CD4-positive, alpha-beta T cell treated with Interleukin-15 for 4 hours (primary cell): ENCODE measurements at places on chromosomes 6 and 20.
A peak's percentile ranks its signal among the peaks of the same experiment; 100 is the strongest.

DNA sequence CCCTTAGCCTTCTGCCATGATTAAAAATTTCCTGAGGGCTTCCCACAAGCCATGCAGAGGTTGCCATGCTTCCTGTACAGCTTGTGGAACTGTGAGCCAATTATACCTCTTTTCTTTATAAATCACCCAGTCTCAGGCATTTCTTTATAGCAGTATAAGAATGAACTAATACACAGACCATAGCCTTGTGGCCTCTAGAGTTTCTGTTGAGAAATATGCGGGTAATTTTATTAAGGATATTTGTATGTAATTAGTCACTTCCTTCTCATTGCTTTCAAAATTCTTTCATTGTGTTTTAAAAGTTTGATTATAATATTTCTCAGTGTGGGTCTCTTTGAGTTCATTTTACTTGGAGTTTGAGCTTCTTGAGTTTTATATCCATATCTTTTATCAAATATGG, 484.9 kb downstream of the COL12A1 start:
- DNase-seq = no peak

DNA sequence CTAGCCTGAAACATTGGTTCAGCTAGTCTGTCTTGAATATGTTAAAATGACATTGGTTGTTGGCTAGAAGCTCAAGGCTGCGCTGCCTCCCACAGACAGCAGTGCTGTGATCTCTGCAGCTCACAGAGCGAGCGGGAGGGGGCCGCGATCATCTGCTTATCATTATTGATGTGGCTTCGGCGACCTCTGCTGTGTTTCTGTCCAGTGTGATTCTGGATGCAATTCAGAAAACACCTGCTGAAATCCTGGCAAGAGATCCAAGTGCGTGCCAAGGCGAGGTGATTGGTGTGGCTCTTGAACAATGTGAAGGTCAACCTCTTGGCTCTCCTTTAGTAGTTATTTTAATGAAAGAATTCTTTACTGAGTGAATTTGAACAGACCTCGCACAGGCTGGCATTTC, 142.3 kb upstream of the SASH1 start:
- DNase-seq = no peak

DNA sequence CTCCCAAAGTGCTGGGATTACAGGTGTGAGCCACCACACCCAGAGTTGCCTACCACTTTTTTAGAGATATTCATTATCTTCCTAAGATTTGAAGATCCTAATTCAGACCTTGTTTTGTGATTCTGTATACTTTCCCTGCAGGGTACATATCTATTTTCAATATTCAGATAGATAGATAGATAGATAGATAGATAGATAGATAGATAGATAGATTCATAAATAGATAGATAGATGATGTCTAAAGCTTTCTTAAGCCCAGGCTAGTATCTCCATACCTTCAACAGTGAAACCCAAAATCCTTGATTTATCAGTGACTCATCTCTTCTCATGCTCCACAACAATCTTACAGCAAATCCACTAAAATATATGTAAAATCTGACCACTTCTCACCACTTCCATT, 30.8 kb downstream of the ZNF391 start:
- no peak for DNase-seq

- DNase-seq = no peak
These were observed 63.2 kb upstream of the TIAM2 start for GRCh38 chr6:154931711-154932424.

DNA sequence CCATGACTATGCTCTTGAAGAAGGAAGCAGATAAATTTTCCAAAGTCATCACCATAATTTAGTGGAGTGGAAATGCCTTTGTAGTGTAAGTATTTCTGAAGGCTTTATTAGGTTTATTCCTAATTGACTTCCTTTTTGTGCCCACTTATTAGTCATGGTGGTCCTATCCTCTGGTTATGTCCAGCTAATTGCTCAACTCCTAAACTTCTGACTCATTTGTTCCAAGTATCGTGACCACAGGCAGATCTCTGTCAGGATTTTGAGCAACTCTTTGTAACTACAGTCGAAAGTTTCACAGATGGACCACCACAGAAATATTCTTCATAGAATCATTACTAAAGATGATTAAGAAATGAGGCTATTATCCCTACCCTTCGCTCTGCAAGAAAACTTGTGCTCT, 315.6 kb upstream of the PTCHD4 start:
- DNase-seq = no peak

- no peak for DNase-seq
These were observed 32.9 kb downstream of the TBPL1 start for GRCh38 chr6:133985970-133986369.

DNA sequence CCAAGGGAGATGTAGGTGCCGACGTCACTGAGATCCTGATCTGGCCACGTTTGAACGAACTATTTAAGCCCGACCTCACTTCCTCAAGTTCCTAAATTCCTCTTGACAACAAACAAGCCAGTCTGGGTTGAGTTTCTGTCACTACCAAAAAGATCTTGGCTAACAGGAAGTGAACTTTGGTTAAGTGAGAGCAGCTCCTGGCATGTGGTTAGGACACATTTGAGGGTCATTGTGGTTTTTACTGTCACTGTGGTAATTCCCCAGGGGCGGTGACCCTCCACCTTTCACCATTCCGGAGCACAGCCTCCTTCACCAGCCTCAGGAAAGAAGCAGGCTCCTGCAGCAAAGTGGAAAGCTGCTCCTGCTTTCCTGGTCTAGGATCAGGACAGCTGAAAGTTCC, 43.1 kb upstream of the ZNF831 start:
- peak; percentile 59 for DNase-seq

GRCh38 chr20:41095110-41095969, 42.0 kb upstream of the PLCG1 start:
- DNase-seq = peak; percentile 61

GRCh38 chr20:25314497-25315417, 66.9 kb downstream of the PYGB start:
- DNase-seq = no peak

DNA sequence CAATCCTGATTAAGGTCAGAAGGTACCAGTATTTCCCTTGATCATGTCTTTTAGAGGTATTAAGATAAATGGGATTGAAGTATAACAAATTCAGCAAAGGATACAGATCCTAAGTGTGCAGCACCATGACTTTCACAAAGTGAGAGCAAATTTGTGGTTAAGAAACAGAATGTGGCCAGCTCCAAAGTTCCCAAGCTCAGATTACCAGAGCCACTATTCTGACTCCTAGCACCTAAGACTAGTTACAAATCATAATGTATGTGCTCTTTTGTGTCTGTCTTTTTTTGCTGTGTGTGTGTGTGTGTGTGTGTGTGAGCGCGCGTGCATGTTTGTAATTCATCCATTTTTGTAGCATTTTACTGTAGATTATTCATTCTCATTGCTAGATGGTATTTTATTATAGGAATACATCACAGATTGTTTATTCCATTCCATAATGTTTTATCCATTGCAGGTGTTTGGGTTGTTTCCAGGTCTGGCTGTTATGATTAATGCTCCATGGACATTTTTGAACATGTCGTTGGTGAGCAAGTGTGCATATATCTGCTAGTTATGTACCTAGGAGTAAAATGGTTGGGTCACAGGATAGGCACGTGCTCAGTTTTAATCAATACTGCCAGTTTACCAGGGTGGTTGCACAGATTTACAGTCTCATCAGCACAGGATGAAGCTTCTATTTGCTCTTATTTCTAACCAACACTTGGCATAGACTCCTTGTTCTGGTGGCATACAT, 314.0 kb upstream of the JAG1 start:
- no peak for DNase-seq

GRCh38 chr6:142485256-142485655, 183.4 kb downstream of the ADGRG6 start:
- DNase-seq = no peak

- DNase-seq = no peak
These were observed 14.7 kb upstream of the PXDC1 start for GRCh38 chr6:3766214-3766613.

- no peak for DNase-seq
These were observed 2.5 kb upstream of the TMEM217 start for GRCh38 chr6:37260444-37260843.

- no peak for DNase-seq
These were observed 14.6 kb upstream of the MTCL3 start for GRCh38 chr6:127533736-127534135.

DNA sequence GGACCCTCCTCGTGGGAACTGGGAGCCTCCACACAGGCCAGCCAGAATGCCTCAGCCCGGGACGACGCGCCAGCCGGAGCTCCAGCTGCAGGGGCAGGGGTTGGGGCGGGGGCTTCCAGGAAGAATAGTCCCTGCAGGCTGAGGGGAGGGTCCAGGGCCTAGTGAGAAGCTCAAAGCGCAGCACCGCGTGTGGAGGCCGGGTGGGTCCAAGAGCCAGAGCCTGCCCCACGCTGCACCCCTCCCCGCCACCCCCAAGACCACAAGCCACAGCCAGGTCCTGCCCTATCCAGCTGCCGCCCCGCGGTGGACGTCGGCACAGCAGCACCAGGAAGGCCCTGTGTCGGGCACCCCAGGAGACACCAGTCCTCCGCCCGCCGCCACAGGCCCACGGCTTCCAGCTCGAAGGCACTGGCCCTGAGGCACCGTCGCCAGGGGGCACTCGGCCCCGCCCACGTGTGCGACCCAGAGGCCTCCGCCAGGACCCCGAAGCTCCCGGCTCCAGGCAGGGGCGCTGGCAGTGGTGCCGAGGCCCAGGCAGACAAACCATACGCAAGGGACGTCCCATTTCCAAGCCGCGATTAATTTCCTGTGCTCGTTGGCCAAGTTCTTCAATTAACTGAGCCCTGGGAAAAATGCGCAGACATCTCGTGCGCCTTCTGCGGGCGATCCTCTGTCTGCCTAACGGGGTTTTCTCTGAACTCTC, 19.5 kb downstream of the KCNQ2 start:
- DNase-seq = no peak

GRCh38 chr6:52992980-52993920, 1.8 kb downstream of the GSTA4 start:
- no peak for DNase-seq

- peak; percentile 13 for DNase-seq
These were observed 630 bp downstream of the PPP2R5D start for GRCh38 chr6:42984924-42985475.

DNA sequence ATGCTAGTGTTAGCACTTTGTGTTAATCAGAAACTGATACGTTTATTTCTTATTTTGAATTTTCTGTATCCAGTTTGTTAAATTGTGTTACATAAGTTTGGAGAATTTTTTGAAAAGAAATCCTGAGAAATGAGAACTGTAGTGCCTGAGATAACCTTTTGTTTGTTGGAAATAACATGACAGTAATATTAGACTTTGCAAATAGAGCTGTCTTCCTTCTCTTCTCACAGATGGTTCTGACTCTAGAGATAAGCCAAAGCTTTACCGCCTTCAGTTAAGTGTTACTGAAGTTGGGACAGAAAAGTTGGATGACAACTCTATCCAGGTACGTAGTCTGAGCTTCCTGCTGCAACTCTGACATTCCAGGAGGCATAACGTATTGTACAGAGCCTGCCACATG, 69.9 kb downstream of the AFDN start:
- no peak for DNase-seq

- peak; percentile 2 for DNase-seq
These were observed 46.6 kb downstream of the MOXD1 start for GRCh38 chr6:132354517-132355167.

GRCh38 chr20:45783656-45784294, 7.9 kb downstream of the WFDC3 start:
- no peak for DNase-seq

DNA sequence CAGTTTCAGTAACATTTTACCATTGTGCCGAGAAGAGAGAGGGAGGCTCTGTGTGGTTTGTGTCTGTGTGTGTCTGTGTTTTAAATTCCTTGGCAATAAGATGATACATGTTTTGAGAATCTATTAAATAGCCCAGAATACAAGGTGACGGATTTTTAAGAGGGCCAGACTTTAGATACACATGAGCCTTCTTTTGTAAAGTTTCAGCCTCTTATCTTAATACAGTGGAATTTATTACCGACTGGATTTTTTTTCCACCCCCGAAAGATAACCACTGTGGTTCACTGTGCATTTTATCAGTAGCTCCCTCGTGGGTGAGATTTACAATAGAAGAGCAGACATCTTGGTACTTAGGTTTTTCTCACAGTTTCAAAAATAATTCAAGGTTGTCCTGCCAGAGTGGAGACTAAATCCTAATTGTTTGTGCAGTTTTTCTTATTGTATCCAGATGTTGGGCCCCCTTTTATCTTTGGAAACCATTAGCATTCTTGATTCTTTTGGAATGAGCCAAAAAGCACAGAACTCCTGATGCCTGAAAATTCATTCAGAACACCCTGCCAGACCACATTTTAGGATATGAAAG, 49.9 kb downstream of the STK4 start:
- no peak for DNase-seq

DNA sequence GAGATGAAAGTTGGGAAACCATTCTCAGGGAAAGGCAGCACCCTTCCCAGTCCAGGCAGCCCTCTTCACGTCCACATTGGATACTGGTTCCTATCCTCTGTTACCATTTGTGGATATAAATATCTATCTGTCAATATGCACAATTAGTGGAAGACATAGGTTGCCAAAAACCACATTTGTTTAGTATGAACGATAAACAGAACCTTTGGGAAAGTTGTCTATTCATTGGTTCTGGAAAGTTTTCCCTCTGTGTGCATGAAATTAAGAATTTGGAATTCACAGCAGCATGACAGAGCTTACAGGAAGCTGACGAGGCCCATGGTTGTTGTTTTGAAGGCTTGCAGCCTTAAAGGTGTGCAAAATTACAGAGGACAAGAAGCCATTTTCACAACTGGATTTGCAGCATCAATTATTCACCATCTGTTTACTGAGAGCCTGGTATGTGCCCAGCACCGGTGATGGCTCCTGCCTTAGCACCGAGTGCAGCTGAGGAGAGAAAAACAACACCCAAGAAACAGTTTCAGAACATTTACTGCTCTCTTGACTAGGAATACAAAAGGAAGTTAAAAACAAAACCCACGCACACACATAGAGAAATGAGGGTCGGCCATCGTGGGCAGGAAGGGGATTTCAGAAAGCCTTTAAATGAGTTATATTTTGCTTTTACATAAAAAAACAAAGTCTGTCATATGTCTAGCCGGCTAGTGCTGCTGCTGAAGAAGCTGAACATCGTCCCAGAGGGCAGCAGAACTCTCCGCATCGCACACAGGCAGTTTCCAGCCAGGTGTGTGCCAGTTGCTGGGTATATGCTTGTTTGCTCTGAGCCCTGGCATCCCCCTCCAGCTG, 319.6 kb downstream of the FARS2 start:
- DNase-seq = no peak

DNA sequence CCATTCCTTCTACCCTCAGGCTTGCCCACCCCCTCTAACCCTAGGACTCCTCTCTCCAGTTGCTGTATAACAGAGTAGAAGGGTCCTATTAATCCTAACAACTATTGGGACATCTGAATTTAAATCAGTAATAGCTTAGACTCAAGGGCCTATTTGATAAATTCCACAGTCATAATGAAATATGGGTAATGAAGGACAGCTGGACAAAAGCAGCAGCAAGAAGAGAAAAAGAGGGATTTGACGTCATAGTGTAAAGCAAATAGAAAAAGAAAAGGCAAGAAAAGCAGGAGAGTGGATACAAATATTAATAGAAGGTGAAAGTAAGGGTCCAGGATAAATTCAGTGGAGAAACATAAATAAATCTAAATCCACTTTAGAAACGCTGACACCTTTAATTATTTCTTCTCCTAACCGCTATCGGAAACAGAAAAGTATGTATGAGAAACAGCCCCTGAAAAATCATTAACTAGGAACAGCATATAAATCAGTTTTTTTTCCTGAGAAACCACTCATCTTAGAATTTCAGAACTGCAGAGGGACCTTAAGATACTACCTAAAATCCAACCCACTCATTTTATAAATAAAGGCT, 12.8 kb downstream of the FKBP5 start:
- DNase-seq = no peak
